ENCODE measurements at places on chromosomes 11 and 22.

DNA sequence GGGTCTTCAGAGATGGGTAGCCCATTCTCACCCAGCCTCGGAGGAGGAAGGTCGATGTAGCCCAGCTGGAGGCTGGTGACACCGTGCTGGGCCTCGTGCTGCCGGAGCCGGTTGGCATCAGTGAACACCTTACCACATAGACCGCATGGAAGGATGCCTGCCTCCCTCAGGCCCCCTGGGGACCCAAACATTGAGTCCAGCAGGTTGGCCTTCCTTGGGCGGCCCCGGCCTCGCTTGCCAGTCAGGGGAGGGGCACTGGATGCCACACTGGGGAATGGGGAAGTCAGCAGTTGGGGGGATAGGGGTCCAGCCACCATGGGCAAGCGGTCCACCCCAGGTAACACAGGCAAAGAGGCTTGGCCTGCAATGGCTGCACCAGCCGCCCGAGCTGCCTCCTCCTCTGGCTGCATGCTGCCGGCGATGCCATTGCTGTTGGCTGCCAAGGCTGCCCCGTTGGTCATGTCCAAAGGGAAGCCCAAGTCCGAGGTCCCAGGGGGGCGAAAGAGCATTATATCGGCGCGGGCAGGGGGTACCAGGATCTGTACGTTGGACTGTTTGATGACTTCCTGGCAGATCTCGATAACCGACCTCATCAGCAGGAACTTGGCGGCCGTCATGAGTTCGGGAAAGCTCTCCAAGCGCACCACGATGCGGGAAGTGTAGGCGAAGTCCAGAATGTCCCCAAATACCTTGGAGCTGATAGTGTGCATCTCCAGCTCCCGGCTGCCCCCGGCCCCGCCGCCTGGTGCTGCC lies 1.4 kb downstream of the PATZ1 start:
- peak; percentile 26 for DNase-seq

DNA sequence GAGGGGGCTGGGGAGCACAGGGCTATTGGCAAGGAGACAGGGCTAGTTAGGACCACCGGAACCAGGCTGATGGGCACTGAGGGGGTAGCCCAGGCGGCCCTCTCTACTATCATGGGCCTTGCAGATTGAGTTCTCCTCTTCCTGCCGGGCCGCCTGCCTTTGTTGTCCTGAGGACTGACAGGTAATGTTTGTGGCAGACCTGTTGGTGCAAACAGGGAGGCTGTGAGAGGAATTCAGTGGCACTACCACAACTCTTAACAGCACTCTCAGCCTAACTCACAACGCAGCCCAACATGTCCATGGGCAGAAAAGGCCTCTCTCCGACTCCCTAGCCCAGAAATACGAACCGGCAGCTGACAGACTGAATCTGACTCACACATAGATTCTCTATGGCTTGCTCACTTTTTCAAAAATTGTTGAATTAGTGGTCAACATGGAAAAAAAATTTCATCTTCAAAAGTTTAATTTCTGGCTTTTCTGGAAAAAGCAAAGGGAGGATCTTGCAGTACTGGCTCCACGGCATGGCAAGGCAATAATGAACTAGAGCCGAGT lies 11.4 kb downstream of the KCNJ5 start:
- peak; percentile 67 for DNase-seq

DNA sequence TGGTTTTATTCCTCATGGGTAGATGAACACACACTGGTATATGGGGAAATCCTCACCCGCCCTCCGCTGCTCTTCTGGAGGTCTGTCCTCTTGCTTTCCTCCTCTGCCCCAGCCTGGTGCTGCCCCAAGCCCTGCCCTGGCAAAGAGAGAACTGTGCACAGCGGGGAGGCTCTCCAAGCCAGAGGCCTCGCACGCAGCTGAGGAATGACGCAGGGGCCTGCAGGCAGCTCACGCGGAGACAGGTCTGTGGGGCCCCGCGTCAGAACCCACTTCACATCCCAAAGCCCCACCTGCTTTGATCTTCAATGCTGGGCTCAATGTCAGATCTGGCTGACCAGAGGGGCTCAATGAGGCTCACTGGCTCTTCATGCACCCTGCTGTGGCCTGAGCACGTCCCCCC lies 10.0 kb downstream of the GATD1 start:
- DNase-seq = no peak

DNA sequence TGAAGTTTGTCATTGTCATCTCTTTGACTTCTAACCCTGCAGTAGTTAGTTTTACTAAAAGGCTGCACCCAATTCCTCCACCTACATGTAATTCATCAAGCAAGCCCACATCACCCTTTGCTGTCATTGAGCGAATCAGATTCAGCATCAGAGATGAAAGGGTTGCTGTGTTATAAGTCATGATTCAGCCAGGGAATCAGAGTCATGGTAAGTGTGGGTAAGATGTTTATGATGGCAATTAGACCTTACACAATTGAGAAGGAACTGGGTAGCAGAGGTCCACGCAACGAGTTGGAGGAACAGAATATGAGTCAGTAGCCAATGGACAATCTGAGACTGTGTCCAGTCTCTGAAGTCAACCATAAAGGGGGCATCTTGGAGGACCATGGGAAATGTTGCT lies 162.8 kb upstream of the SNX19 start:
- DNase-seq = no peak

DNA sequence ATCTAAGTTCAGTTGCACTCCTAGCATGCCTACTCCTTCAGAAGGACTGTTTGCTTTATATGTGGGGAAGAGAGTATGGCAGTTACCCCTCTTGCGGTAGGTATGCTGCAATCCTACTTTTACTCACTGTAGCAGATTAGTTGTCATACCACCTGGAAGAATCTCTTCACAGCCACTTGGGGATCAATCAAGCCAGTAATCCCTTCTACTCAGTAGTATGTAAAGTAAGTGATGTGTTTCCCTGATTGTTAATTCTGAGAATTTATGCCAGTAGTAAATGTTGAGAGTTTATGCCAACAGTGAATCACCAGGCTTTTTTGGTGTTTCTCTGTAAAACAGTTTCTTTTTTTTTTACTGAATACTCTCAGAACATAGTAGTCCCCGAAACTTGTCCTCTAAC lies 34.4 kb downstream of the PRMT3 start:
- no peak for DNase-seq

GRCh38 chr11:83725728-83726127 lies 439.6 kb upstream of the CCDC90B start:
- DNase-seq = no peak

DNA sequence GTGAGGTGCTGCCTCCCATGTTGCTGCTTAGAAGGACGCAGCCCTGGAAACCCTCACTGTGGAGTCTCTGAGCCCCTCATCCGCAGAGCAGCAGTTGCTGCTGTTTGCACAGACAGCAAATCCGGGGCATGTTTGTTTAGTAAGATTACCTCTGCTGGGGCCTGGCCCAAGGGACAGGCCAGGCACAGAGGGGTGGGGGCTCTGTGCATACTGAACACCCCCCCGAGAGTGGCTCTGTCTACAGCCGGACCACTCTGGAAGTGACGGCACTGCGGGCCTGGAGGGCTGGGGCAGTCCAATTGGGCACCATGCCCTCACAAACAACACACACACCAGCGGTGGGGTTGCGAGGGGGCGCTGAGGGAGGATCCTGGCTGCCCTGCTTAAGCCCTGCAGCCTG lies 22.9 kb upstream of the CCDC188 start:
- DNase-seq = no peak

DNA sequence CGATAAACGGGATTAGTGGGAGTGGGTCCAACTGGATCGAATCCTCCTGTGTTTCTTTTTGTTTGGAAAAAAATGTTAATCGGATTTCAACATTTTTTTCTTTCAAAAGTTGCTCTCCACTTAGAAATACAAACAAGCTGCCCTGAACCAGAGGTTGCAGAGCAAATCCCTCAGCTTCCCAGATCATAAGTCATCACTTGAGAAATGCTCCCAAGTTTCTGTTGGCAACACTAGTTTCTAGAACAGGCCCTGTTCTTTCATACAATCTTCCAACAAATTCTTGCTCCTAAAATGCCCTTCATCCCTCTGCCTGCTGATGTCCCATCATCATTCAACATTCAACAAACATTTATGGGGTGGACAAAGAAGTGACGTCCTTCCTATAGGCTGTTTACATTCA lies 1.3 kb upstream of the MLC1 start:
- DNase-seq = peak; percentile 6

DNA sequence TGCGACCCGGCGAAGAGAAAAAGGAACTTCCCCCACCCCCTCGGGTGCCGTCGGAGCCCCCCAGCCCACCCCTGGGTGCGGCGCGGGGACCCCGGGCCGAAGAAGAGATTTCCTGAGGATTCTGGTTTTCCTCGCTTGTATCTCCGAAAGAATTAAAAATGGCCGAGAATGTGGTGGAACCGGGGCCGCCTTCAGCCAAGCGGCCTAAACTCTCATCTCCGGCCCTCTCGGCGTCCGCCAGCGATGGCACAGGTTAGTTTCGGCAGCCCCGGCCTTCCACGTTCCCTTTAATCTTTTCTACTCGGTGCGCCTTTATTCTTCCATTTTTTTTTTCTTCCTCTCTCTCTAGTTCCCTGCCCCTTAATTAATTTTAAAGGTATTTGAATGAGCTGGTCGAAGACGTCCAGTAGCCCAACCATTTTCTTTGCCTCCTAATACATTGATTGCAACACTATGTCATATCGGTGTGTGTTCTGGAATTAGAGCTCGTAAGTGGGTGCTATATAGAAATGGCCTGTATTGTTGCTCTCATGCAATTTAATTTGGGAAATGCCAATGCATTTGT lies 537 bp downstream of the EP300 start:
- no peak for DNase-seq

- no peak for DNase-seq
Observed at GRCh38 chr22:30919973-30920372, 48.6 kb downstream of the MORC2 start.

DNA sequence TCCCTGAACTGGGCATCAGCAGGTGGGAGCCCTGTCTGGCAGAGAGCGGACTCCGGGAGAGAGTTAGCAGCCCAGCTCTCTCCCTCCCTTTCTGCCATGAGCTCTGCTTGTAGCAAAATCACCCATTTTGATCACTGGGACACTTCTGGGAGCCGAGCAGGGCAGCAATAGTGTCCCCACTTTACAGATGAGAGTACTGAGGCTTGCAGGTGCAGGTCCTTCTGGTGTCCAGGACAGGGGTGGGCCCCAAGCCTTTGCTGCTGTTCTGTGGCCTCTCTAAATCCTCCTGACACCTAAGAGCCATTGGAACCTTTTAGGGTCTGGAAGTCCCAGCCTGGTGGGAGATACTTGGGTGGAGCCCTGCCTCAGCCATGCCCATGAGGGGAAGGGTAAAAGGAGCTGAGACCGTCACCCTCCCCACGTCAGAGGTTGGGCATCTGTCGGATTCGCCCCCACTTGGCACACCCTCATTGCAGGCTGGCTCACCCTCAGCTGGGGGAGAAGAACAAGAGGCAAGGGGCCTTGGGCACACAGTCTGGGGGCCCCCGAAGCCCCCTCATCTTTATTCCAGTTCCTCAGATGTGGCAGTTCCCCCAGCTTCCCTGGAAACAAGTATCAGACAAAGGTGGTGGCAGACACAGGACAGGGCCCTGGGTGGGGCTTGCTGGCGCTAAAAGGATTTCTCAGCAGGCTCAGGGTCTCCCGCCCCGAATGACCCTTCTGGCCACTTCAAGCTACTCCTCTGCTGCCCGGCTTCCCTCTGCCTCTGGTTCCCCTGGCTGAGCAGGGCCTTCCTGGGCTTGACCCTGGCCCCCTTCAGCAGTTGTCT lies 4.5 kb downstream of the RIN1 start:
- no peak for DNase-seq

- DNase-seq = no peak
Observed at GRCh38 chr11:5420993-5421392, 918 bp upstream of the OR51Q1 start.

DNA sequence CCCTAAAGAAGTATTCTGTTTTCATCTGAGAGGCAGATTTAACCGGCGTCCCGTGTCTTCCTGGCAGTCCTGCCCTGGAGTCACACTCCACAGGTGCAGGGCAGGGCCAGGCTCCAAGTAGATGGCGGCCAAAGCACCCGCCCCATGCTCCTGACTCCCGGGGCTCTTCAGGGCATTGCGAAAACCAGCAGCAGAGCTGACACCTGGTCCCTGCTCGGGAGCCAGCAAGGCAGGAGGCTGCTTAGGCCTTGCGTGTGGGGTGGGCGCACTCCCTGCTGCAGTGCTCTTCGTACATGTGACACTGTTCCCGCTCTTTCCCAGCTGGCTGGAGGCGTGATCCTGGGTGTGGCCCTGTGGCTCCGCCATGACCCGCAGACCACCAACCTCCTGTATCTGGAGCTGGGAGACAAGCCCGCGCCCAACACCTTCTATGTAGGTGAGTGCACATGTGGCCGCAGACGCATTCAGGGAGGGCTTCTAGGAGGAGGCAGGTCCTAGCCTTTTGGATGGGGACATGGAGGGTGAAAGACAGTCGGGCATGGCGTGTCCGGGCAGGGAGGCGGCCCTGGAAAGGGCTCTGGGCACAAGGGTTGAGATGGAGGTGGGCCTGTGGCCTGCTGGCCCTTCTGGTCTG lies 10.3 kb upstream of the TSSC4 start:
- no peak for DNase-seq

- DNase-seq = no peak
Observed at GRCh38 chr22:25451480-25452114, 112.9 kb upstream of the GRK3 start.

- DNase-seq = no peak
Observed at GRCh38 chr11:92843455-92843854, 126.0 kb upstream of the MTNR1B start.

- no peak for DNase-seq
Observed at GRCh38 chr22:48803171-48803947, 1024.3 kb downstream of the BRD1 start.

DNA sequence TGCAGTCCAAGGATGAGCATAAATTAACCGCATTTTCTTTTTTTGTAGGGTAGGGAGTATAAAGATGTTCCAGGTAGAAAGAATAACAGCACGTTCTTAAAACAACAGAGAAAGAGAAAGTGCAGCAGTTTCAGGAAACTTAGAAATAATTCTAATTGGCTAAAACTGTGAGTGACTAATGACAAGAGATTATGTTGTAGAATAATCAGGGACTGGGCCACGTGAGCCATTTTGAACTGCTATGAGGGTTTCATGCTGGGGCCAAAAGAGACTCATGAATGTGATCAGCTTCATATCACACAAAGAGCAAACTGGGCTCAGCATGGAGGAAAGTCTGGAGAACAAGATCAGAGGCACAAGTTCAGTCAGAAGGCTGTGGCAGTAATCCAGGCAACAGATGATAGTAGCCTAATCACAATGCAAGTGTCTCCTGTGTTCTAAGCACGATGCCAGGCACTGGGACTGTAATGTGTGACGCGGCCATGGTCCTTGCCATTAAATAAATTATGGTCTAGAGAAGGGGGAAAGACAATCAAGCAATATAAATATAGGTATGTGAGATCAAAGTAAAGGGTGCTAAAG lies 17.9 kb downstream of the CWF19L2 start:
- no peak for DNase-seq
